ENCODE measurements at places on chromosomes 3 and 15.

GRCh38 chr3:129343643-129344360 is 65.1 kb downstream of the HMCES start:
- DNase-seq = no peak

DNA sequence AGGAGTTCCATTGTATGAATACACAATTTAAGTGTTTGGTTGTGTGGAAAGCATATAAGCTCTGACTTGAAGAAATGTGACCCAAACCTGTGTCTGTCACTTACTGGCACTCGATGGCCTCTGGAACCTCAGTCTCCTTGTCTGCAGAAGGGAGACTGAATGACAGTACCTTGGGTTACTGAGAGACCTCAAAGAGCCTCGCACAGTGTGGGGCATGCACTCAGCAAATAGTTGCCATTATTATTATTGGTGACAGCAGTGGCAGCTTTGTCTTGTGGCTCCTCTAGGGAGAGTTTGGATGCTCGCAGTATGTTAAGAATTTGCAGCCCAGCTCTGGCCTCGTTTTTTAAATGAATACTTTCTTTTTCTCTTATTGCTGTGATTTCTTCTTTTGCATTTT is 43.4 kb downstream of the EEFSEC start:
- DNase-seq = no peak

DNA sequence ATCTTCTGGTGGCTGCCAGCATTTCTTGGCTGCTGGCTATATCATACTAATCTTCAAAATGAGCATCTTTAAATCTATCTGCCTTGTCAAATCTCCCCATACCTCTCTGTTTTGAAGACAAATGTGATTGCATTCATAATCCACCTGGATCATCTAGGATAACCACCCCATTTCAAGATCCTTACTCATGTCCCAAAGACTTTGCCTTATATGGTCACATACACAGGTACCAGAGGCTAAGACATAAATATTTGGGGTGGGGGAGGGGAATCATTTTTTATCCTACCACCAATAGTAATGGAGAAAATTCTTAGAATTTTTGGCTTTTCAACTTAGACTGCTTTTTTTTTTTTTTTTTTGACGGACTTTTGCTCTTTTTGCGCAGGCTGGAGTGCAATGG is 970.8 kb downstream of the PLOD2 start:
- DNase-seq = no peak

- DNase-seq = no peak
These were observed 3.6 kb downstream of the CTNNB1 start for GRCh38 chr3:41202834-41203345.

GRCh38 chr3:155995525-155996370 is 124.6 kb upstream of the KCNAB1 start:
- no peak for DNase-seq

DNA sequence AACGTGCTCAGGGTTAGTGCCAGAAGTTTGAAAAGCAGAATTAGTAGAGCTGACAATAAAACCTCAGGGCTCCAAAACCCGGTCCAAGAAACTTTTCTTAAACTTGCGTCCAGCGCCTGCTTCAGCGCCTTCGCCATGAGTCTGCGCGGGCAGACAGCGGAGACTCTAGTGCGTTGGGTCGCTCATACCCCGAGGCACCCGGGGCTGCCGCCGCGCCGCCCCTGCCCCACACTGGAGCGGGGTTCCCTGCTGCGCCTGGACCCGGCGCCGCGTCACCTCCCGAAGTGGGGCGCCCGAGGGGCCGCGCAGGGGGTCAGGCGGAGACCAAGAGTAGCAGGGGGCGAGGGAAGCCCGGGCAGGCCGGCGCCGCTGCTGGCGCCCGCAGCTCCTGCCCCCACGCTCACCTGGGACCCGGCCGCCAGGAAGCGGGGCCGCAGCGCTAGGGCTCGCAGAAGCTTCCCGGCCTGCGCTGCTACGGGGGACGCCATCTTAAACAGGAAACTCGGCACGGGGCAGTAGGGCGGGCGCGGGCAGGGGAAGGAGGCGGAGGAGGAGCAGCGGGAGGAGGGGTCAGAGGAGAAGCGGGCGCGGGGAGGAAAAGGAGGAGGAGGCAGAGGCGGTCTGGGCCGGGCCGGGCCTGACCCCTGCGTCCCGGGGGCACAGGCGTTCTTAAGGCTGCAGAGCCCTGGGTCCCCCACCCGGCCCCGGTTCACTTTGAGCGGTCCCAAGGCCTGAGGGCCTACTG is at the start of gene SUCLG2:
SUCLG2 (minus strand) TSS at position 514 of the 745 bp plus-strand sequence; CDS start at position 488, 26 bp downstream.
- peak; percentile 47 for DNase-seq

DNA sequence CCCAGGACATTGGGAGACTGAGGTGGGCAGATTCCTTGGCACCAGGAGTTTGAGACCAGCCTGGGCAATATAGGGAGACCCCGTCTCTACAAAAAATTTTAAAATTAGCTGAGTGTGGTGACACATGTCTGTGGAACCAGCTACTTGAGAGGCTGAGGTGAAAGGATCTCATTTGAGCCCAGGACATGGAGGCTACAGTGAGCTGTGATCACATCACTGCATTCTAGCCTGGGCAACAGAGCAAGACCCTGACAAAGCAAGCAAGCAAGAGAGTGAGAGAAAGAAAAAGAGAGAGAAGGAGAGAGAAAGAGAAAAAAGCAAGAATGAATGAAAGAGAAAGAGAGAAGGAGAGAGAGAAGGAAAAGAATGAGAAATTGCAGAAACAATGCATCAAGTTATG is 52.1 kb upstream of the CSPG5 start:
- DNase-seq = no peak

DNA sequence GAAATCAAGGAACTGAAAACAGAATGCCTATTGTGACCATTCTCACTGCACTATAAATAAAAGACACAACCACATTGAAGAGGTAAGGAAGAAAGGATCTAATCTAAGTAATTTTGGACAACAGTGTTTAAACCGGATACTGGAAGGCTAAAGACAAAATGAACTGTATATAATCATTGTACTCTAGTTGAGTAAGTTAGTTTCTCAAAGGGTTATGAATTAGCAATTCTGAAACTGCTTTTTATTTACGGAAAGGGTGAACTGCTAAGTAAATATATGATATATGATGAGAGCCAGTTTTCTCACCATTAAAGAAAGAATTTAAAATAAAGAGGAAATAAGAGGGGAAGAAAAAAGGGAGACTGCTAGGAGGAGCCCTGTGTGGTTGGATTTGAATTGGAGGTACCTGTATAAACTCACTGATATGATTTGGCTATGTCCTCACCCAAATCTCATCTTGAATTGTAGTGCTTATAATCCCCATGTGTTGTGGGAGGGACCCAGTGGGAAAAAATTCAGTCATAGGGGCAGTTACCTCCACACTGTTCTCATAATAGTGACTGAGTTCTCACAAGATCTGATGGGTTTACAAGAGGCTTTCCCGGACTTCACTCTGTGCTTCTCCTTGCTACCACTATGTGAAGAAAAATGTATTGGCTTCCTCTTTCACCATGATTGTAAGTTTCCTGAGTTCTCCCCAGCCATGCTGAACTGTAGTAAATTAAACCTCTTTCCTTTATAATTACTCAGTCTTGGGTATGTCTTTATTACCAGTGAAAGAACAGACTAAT is 607.7 kb downstream of the PYDC2 start:
- DNase-seq = no peak

DNA sequence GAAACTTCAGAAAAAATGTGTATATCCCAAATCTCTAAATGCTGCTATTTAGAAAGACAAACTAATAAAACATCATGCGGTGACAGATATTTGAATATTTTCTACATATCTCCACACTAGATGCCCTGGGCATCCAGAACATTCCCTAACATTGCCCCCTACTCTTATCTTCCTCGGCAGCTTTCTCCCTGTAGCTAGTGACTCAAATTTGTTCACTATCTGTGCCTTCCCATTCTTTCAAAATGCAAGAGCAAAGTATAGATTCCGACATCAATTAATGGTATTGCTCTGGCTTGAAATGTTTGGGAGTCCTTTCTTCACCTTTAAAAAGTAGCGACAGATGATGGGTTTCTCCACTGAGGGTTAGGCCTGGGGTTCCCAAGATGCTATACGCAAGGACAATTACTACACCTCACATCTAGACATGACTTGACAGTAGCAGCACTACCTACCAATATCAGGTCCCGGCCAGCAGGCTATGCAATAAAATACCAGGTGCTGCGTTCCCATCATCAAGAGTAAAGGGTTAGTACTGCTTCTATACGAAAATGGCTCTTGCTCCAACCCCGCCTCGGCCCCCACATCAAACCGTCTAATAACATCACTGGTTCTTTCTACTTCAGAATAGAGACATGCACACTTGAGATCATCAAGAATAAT is 631 bp downstream of the UBR1 start:
- no peak for DNase-seq
